ENCODE measurements at places on chromosomes 5 and 9.

DNA sequence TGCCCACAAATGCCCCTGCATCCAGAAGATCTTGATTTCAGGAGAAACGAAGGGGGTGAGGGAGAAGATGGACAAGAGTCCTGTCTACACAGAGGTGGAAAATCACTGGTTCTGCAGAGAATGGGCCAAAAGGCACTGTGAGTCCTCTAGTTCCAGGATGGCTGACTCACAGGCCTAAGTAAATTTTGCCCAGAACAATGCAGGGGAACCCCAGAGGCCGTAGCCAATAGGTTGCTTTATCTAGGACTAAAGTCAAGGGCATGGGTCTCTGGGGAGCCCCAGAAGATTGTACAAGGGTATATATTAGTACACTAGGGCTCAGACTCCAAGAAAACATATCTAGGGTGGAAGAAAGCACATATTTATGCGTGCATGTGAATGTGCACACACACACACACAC, 98.0 kb downstream of the SLIT3 start:
- DNase-seq = no peak

DNA sequence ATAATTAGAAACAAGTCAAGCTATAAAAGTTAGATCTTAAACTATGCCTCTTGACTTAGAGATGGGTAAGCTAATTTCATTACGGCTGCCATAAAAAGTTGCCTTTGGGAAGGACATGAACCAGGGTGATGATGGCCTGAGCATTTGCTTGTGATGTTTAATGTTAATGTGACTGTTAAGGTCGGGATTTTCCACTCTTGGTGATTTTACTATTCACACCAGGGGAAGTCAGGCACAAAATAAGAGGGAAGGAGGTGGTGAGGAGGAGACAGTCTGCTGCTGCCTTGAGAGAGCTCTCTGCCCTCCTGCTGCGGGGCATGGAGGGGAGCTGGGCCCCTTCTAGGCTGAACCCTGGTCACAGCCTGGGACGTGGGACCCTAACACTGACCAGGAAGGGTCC, 34.4 kb downstream of the AHRR start:
- no peak for DNase-seq

- no peak for DNase-seq
Measured at GRCh38 chr9:133224762-133225161, 15.7 kb upstream of the OBP2B start.

- DNase-seq = no peak
Measured at GRCh38 chr9:111407813-111408212, 76.4 kb downstream of the ECPAS start.

- DNase-seq = no peak
Measured at GRCh38 chr5:53089481-53089991, 20.0 kb downstream of the MOCS2 start.

- DNase-seq = no peak
Measured at GRCh38 chr5:153713943-153714342, 223.5 kb downstream of the GRIA1 start.

- no peak for DNase-seq
Measured at GRCh38 chr5:142013734-142014521, 1.1 kb upstream of the GNPDA1 start.

All from stimulated activated CD8-positive, alpha-beta memory T cell treated with anti-CD3 and anti-CD28 coated beads, Interleukin-15, amount 100 ng/mL, for 1 hour (primary cell).